ENCODE measurements at places on chromosomes 12 and 14.

GRCh38 chr14:54785136-54785777, 117.4 kb downstream of the GCH1 start:
- DNase-seq: no peak

- DNase-seq: no peak
Observed at GRCh38 chr12:70812136-70812535, 108.4 kb downstream of the PTPRR start.

DNA sequence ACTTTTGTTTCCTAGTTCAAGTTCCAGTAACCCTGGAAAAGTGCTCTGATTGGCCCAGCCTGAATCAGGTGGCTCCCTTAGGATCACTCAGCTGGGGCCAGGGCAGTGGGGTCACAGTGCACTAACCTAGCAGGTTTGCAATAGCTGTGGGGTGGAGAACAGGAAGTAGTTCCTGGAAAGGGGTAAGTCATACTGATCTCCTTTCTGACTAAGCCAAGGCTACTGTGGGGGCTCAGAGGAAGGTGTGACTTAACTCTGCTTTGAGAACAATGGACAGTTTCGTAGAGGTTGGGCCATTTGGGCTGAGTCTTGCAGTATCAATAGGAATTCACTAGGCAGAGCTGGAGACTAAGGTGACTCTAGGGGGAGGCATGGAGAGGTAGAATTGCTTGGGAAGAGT, 89.4 kb downstream of the KIF26A start:
- peak; percentile 73 for DNase-seq

DNA sequence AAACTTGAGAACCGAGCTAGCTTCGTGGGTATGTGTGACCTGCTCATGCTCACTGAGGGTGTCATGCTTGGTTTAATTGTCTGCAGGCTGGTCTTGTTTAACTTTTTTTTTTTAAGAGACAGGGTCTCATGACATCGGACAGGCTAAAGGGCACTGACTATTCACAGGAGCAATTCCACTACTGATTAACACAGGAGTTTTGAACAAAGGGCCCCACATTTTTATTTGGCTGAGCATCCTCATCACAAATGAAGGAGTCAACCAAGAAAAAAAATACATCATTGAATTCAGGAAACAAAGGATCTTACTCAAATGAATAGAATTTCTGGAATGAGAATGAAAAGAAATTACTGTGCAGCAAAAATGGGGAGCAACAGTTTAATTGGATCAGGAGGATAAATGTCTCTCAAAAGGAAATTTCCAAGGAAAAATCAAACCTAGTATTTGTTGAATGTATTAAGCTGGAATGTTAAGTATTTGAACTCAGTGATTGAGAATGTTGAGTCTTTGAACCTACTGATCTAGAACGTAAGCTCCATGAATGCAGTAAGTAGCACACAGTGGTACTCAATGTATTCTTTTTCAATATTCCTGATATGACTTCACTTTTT, 20.8 kb upstream of the PYROXD1 start:
- no peak for DNase-seq

GRCh38 chr12:93358821-93359220, 18.9 kb upstream of the NUDT4 start:
- DNase-seq: no peak
